Esophagus squamous epithelium (tissue), 5 donors: ENCODE measurements at places on chromosomes 13 and 19.

DNA sequence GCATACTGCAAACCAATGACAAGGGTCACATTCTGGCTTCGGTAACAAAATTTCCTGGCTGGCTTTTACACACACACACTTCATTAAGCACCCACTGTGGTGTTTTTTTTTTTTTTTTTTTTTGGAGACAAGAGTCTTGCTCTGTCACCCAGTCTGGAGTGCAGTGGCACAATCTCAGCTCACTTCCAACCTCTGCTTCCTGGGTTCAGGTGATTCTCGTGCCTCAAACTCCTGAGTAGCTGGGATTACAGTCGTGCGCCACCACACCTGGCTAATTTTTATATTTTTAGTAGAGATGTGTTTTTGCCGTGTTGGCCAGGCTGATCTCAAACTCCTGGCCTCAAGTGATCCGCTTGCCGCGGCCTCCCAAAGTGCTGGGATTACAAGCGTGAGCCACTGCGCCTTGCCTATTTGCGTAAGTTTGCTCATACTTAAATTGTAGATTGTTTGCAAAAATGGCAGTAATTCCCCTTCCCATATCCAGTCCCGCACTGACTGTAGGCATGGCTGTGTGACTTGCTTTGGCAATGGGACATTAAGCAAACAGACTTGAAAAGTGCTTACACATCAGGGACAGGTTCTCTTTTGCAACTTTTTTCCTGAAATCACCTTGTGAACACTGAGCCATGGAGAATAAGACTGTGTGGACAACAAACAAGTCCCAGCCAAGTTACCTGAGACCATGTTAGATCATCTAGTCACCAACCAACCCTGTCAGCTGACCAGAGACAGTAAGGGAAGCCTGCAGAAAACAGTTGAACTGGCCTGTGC, 42.1 kb upstream of the EBPL start:
- DNase-seq = no peak

DNA sequence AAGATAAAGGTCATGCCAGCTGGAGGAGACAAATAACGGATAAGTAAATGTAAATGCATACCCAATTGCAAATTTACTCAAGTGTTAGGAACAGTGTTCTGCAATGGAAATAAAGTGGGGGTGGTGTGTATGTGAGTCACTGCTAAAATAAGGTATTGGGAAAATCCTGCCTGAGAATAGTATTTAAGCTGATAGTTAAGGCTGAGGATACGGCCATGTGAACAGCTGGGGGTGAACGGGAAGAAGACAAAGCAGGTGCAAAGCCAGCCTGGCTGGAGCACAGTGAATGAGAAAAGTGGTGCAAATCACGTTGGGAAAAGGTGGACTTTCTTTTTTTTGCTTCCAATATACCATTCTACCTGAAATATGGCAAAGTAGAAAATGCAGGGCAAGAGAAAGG, 242.4 kb upstream of the SLC10A2 start:
- no peak for DNase-seq

GRCh38 chr19:29420482-29421195, 105.2 kb upstream of the VSTM2B start:
- no peak for DNase-seq

- DNase-seq = no peak
These were observed 15.0 kb downstream of the NUFIP1 start for GRCh38 chr13:44974056-44974793.

DNA sequence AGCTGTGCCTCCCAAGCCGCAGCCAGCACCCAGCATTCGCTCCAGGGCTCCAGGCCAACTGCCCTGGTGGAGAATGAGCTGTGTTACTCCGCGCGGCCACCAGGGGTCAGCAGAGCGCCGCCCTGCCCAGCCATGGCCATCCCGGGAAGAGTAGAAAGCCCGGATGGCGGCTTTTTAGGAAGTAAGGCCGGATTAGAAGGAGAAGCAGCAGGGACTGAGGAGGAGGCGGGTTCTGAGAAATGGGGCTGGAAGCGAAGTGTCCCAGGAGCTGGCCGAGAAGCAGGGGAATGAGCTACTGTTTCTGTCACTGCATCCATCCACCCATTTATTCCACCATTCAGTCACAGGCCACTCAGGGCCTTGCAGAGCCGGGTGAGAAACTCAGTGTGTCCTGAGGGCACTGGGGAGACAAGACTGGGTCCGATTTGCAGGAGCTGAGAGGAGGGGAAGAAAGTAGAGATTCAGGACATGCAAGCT, 6.6 kb upstream of the NPAS1 start:
- no peak for DNase-seq

DNA sequence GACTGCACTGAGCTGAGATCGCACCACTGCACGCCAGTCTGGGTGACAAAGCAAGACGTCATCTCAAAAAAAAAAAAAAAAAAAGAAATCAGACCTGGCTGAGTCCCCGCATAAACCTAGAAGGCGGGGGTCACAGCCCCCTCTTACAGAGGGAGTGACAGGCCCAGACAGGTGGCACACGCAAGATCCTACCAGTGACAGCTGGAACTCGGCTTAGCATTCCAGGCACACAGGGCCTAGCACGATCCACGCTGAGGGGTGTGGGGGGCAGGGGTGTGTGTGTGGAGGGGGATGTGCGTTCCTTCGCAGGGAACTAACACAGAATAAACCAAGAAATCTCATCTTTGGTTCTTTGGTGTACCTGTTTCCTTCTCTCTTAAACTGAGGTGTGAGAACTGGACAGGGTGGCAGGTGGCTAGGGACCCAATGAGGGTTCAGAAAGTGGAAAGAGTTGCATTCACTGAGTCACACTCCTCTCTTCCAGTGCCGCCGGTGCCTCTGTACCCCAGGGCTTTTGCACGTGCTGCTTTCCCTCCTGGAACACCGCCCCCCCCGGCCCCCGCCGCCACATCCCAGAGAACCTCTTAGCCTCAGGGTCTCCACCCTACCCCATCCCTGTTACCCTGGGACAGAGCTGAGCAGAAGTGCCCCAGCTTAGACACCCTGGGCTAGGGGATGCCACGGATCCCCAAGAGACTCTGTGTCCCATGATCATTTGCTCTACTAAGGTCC, 5.0 kb downstream of the SGTA start:
- no peak for DNase-seq

DNA sequence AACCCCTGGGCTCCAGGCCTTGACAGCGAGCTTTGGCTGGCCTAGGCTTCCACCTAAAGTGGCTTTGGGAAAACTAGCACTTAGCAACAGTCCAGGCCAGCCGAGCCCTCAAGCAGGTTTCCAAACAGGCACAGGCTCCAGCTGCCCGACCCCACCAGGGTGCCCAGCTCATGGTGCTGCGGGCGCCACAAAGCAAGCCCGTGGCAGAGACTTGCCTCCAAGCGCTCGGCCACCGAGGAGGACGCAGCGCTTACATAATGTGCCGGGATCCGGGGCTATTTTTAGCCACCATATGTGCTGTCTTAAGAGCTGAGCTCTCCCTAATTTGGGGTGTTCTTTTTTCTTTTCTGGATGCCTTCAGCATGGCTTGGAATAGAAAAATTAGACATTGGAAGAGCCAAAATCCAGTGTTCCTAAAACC, 56.1 kb upstream of the F7 start:
- DNase-seq = no peak

DNA sequence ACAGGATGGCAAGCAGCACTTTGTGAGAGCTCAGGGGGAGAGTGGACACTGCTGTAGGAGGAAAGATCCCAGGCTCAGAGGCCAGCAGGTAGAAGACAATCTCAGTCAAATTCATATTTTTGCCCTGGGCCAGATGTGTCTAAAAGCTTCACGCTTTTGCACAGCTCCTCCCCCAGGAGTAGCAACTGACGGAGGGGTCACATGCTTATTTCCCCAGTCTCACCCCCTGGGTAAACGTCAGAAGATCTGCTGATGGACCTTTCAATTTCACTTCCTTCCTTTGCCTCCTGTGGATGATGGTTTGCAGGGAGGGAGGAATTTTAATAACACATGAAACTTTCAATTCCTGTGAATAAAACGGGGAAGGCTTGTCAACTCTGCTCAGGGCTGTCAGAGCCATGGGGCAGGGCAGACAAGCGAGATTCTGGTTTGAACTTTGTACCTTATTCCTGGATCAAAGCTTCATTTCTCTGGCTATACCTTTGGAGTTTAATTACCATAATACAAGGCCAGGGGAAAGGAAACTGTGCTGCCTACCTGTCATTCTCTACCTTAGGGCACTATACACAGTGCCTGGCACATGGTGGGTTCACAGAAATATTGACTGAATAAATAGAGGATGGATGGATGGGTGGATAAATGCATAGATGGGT, 41.0 kb downstream of the POU4F1 start:
- no peak for DNase-seq

GRCh38 chr13:64753233-64754000, 2476.7 kb downstream of the PCDH9 start:
- DNase-seq = no peak

- DNase-seq = no peak
These were observed 180.4 kb downstream of the URI1 start for GRCh38 chr19:30122431-30122830.

GRCh38 chr13:80563439-80563838, 222.5 kb upstream of the SPRY2 start:
- DNase-seq = no peak

- no peak for DNase-seq
These were observed 23.6 kb downstream of the DCAF15 start for GRCh38 chr19:13975870-13976269.

DNA sequence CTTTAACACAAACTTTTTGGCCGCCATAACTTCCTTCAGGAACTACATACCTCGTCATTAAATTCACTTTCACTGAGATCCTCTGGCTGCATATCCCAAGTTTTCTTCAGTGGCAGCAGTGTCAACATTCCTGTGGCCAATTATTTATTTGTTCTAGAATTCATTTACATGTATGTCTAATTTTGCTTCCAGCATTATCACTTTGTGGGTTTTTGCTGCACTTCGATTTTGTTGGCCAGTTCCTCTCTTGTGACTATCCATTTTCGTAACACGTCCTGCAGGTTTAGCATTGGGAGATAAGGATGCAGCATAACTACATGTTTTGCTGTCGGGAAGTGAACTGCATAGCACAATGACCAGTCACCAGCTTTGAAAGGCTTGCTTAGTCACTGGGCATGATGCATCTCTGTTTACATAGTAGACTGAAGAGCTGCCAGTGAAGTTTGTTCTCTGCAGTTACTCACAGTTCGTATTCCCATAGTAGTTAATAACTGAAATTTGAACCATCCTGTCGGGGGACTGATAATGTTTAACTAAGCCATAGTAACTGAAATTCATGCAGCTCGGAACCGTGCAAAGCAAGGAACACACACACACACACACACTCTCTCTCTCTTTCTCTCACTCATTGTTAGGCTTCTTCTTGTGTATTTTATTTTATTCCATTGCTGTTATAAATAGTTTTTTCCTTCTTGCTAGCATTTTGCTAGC, 28.3 kb downstream of the ZNF507 start:
- no peak for DNase-seq
